ENCODE measurements at places on chromosomes 6 and 20. TPM values are rescaled to one million over a fixed set of nuclear protein-coding genes. Genes with fewer than 3 reads are reported as not detected.

Gene ID1
- 477 TPM for total RNA-seq

- no peak within 1 kb of the TSS for H3K27ac ChIP-seq
- no peak for DNase-seq
- H3K27me3 ChIP-seq = peaks cover 20% of the 10 kb centered on the region
- H3K36me3 ChIP-seq = no peaks in the 10 kb centered on the region
Measured at GRCh38 chr6:30075094-30075789, at the start of gene RNF39. Gene RNF39, minus strand, starts transcription at chr6:30075769. Its CDS starts 184 bp downstream, at chr6:30075585.

Gene PDYN
- total RNA-seq = not detected

Gene MYH7B
- 3.0 TPM for total RNA-seq

Gene RNF146
- total RNA-seq = 65.4 TPM

GRCh38 chr20:4781211-4781610 is 59.5 kb downstream of the PRND start:
- H3K36me3 ChIP-seq = no peaks in the 10 kb centered on the region
- H3K27ac ChIP-seq = no peak overlapping the region
- DNase-seq = no peak
- H3K4me1 ChIP-seq = no peaks in the 10 kb centered on the region
- no peak overlapping the region for H3K4me3 ChIP-seq

DNA sequence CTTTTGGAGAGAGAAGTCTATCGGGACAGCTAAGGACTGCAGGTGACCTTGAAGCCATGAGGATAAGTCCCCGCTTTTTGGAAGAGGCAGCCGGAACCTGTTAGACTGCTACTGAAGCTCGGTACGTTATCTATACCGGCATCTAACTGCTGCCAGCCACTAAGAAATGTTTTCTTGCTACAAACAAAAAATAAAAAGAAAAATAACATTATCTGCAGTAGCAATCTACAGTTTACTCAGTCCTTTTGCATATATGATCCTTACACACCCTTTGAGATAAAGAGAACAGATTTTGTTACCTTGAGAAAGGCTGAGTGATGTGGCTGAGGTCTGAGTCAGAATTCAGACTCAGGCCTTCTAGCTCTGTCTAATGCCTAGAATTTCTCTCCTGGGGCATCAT is 314.6 kb downstream of the CDH26 start:
- no peaks in the 10 kb centered on the region for H3K27me3 ChIP-seq
- no peak overlapping the region for H3K27ac ChIP-seq
- H3K4me1 ChIP-seq = no peaks in the 10 kb centered on the region
- no peak overlapping the region for H3K4me3 ChIP-seq
- DNase-seq = no peak
- H3K36me3 ChIP-seq = no peaks in the 10 kb centered on the region

DNA sequence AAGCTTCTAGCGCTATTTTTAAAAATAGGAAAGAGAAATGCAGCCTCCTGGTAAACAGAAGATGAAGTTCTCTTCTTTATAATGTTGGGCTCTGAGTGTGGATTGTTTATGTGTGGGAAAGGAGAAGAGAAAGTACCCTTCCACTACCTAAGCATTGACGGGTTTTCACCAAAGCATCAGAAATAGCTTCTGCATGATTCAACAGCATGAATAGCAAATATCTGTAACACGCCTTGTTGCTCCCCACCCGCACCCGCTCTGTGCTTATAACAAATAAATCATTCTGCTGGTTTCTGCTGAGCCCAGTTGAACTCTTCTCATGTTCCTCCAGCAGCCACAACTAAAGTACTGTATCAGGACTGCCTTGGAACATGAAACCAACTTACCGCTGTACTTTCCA is 20.7 kb downstream of the TXLNB start:
- DNase-seq = no peak
- H3K36me3 ChIP-seq = no peaks in the 10 kb centered on the region

GRCh38 chr6:12751694-12752325 is 35.2 kb downstream of the PHACTR1 start:
- H3K27me3 ChIP-seq = no peaks in the 10 kb centered on the region
- no peak overlapping the region for H3K4me3 ChIP-seq
- DNase-seq = no peak

Gene OR2H2
- total RNA-seq = not detected

GRCh38 chr6:110530671-110531070 is 54.3 kb upstream of the SLC22A16 start:
- DNase-seq = no peak
- no peak overlapping the region for H3K4me3 ChIP-seq
- H3K27me3 ChIP-seq = no peaks in the 10 kb centered on the region
- no peaks in the 10 kb centered on the region for H3K36me3 ChIP-seq
- H3K4me1 ChIP-seq = no peaks in the 10 kb centered on the region

GRCh38 chr20:40326784-40327183 is 362.3 kb downstream of the MAFB start:
- H3K27ac ChIP-seq = no peak overlapping the region
- no peak overlapping the region for H3K4me3 ChIP-seq
- no peaks in the 10 kb centered on the region for H3K36me3 ChIP-seq
- DNase-seq = no peak
- H3K4me1 ChIP-seq = no peaks in the 10 kb centered on the region
- H3K27me3 ChIP-seq = no peaks in the 10 kb centered on the region

DNA sequence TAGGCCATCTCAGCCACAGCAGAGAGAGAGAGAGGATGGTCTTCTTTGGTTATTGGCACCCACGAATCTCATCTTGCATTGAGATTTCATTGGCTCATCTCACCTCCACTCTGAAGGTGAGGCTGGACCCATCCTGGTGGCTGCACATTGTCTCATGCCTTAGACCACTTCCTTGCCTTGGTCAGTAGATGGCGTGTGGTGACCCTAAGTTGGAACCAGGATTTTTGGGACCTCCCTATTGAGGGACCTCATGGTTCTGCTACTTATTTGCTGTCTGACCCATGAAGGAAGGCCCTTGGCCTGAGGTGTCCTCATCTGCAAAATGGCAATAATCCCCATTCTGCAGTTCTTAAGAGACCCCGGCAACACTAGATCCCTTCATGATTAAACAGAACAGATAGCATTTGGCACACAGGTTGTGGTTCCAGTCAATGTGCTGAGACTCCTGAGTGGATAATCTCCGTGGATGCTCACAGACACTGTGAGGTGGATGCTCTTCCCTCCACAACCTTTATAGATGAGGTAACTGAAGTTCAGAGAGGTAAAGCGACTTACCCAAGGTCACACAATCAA is 21.5 kb upstream of the AAR2 start:
- H3K27ac ChIP-seq = no peak overlapping the region
- H3K27me3 ChIP-seq = no peaks in the 10 kb centered on the region
- H3K36me3 ChIP-seq = no peaks in the 10 kb centered on the region
- no peaks in the 10 kb centered on the region for H3K4me1 ChIP-seq
- no peak overlapping the region for H3K4me3 ChIP-seq

Gene KIFC1
- not detected for total RNA-seq

DNA sequence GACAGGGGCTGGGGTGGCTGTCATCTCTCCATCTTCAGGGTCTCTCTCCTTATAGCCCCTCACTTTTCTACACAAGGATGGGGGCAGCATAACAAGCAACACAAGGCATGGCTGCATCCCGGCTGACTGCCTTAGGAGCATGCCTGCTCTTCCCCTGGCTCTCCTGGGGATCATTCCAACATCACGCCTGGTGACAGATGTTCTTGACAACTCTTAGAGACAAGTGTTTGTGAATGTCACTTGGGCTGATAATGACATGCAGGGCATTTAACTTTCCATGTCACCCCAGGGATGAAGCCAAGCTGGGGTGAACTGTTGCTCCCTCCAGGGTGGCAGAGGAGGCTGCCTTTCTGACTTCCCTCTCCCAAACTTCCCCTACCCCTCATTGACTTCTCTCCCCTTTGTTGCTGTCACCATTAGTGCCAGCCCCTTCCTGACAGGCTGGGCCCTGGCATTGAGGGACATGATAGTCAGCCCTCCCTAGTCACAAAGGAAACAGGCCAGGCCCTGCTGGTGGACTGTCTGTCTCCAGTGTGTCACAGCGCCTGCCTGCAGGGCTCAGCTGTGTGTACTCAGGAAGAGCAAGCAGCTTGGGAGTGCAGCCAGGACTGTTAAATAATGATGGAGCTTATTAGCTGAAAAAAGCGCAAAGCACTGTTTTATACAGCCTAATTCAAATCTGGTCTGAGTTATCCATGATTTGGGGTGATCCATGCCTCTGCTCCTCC is 161.8 kb downstream of the LRFN2 start:
- no peaks in the 10 kb centered on the region for H3K36me3 ChIP-seq
- no peaks in the 10 kb centered on the region for H3K4me1 ChIP-seq
- no peaks in the 10 kb centered on the region for H3K27me3 ChIP-seq
- no peak overlapping the region for H3K27ac ChIP-seq
- DNase-seq = no peak

- no peaks in the 10 kb centered on the region for H3K36me3 ChIP-seq
- no peak overlapping the region for H3K27ac ChIP-seq
- no peak overlapping the region for H3K4me3 ChIP-seq
- no peaks in the 10 kb centered on the region for H3K4me1 ChIP-seq
Measured at GRCh38 chr6:1113916-1114540, 197.9 kb upstream of the FOXQ1 start.

- no peaks in the 10 kb centered on the region for H3K27me3 ChIP-seq
- no peak overlapping the region for H3K4me3 ChIP-seq
- no peak overlapping the region for H3K27ac ChIP-seq
- no peaks in the 10 kb centered on the region for H3K36me3 ChIP-seq
- DNase-seq = no peak
Measured at GRCh38 chr6:169263374-169263773, 9.7 kb upstream of the THBS2 start.

Gene RSPH4A
- total RNA-seq = 8.0 TPM

GRCh38 chr6:129181001-129181400 is 298.1 kb downstream of the LAMA2 start:
- no peak overlapping the region for H3K27ac ChIP-seq
- no peak for DNase-seq
- no peaks in the 10 kb centered on the region for H3K36me3 ChIP-seq
- no peaks in the 10 kb centered on the region for H3K27me3 ChIP-seq

DNA sequence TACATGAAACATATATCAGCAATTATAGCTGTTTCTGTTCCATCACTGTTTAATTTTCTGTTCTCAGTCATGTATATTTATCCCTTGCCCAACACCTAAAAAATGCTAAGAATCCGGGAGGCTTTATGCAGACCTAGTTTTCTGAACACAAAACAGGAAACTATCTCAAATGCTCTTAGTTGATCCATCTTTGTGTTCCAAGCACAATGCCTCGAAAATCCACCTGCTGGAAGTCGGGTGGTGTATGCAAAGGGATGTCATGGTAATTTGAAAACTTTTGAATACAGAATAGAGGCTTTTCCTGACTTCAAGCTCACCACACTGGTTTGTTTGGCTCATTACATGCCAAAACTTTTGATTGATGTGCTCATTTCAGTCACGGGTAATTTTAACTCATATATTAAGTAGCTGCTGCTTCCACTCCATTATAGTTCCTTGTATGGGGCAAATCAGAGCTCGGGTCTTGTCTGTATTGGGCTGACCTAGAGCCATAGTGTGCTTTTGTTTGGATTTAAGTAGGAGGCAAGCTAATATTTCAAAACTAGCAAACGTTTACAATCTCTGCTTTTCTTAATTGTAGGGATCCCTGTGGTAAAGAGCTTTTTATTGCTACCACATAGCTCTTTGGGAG is 646.5 kb upstream of the EPHA7 start:
- DNase-seq = no peak
- no peaks in the 10 kb centered on the region for H3K4me1 ChIP-seq
- no peak overlapping the region for H3K27ac ChIP-seq
- no peak overlapping the region for H3K4me3 ChIP-seq
- H3K36me3 ChIP-seq = no peaks in the 10 kb centered on the region

GRCh38 chr20:44861531-44862006 is 23.9 kb upstream of the YWHAB start:
- peak; percentile 53 for DNase-seq
- H3K36me3 ChIP-seq = no peaks in the 10 kb centered on the region
- H3K4me1 ChIP-seq = peaks cover 17% of the 10 kb centered on the region
- H3K27me3 ChIP-seq = no peaks in the 10 kb centered on the region

Gene SUMO4
- 1.2 TPM for total RNA-seq

Gene WDR27
- 41.8 TPM for total RNA-seq

GRCh38 chr6:27650620-27651370 is 177.9 kb upstream of the ZNF184 start:
- H3K4me1 ChIP-seq = no peaks in the 10 kb centered on the region
- peaks cover 6% of the 10 kb centered on the region for H3K27me3 ChIP-seq
- H3K27ac ChIP-seq = no peak overlapping the region
- no peaks in the 10 kb centered on the region for H3K36me3 ChIP-seq
- H3K4me3 ChIP-seq = no peak overlapping the region
- DNase-seq = no peak

DNA sequence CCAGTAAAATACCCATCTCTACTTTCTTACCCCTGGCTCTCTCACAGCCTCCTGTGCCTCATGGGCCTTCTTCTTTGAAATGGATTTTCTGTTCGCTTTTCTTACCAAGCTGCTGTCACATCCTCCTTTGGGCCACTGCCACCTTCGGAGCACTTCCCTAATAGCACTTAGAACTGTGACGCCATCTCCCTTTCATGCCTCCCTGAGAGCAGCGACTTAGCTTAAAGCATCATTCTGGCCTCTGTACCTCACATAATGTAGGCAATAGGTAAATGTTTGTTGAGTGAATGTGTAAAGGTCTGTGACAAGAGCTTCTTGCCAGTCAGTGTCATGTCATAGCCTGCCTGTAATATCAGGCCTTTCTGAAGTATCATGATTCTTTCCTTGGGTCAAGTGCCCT is 78.8 kb downstream of the ADGRG6 start:
- no peak overlapping the region for H3K27ac ChIP-seq
- H3K36me3 ChIP-seq = peaks cover 4% of the 10 kb centered on the region
- H3K27me3 ChIP-seq = no peaks in the 10 kb centered on the region
- no peak for DNase-seq
- no peaks in the 10 kb centered on the region for H3K4me1 ChIP-seq

Gene ELOVL4
- total RNA-seq = 11.2 TPM

DNA sequence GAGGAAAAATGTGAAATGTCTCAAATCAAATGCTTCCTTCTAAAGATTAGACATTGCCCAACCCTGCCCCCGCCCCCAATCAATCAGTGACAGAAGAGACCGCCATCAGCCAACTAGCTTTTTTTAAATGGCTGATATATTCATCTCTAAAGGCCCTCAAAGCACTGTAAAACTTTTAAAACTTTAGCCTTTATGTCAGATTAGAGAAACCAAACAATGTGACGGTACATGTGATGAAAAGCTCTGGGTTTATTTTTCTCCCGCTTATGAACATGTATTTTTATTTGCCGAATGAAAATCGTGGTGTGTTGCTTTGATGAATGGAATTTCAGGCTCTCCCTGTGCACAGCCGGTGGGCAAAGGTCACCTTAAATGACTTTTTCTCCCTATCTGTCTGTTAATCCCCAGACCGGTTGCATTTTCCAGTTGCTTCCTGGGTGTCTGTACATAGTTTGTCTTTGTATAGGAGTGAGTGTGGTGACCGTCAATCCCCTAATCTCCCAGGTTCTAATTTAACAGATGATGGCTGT is 38.5 kb downstream of the TBC1D7 start:
- H3K4me1 ChIP-seq = no peaks in the 10 kb centered on the region
- no peak for DNase-seq
- H3K27ac ChIP-seq = no peak overlapping the region
- no peaks in the 10 kb centered on the region for H3K27me3 ChIP-seq
- no peaks in the 10 kb centered on the region for H3K36me3 ChIP-seq

Gene IL17F
- total RNA-seq = not detected

All from uterus (tissue), 4 donors.